ENCODE measurements at places on chromosomes 5 and 9. TPM values are rescaled to one million over a fixed set of nuclear protein-coding genes. Genes with fewer than 3 reads are reported as not detected.

DNA sequence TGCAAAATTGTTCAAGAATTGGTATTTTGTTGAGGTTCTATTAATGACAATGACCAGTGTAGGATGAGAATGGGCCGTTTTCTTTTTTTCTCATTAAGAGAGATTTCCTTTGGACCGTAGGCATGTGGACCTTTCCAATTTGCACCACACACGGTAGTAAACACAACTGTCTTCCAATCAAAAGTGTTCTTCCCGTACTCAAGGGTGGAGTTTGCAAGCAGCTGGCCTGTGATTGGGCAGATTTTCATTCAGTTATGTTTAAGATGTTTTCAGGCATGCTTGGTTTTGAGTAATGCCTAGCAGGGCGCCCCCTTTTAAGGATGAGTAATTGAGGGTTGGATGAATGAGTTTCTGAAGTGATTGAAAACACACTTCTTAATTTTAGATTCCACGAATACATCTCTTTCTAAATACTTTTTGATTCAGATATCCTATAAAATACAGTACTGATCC, 2.5 kb downstream of the KDM3B start:
- peaks cover 9% of the 10 kb centered on the region for H3K36me3 ChIP-seq
- no peaks in the 10 kb centered on the region for H3K27me3 ChIP-seq
- peaks cover 9% of the 10 kb centered on the region for H3K4me1 ChIP-seq
- DNase-seq, result peak; percentile 13
- H3K4me3 ChIP-seq, result peak overlapping the region; percentile 93

DNA sequence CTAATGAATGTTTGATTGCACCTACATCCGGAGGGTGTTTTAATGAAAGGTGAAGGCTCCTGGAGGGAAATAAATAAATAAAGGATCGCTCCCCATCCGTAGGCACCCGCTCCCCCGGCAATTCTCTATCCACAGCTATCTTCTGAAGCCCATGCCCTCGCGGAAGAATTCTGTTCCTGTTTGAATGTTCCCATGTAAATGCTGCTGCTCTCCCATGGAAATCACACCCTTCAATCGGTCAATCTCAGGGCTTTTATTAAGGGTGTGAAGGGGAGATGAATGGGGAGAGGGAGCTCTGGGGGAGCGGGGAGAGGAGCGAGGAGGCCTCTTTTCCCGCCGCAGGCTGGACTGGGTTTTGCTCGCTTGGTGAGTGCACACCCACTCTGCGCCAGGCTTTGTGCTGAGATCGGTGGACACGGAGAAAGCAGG, 21.1 kb upstream of the ARAP3 start:
- no peak overlapping the region for H3K27ac ChIP-seq
- no peaks in the 10 kb centered on the region for H3K36me3 ChIP-seq
- peaks cover 17% of the 10 kb centered on the region for H3K4me1 ChIP-seq
- peak overlapping the region; percentile 81 for H3K4me3 ChIP-seq

- DNase-seq, result peak; percentile 72
- no peaks in the 10 kb centered on the region for H3K36me3 ChIP-seq
- H3K27me3 ChIP-seq, result no peaks in the 10 kb centered on the region
- H3K4me1 ChIP-seq, result peaks cover 8% of the 10 kb centered on the region
- no peak overlapping the region for H3K4me3 ChIP-seq
- no peak overlapping the region for H3K27ac ChIP-seq
Measured at GRCh38 chr9:15606643-15607472, 54.0 kb downstream of the CCDC171 start.

GRCh38 chr9:122672481-122672880, 2.4 kb upstream of the OR1L3 start:
- no peak for DNase-seq
- no peak overlapping the region for H3K27ac ChIP-seq
- H3K36me3 ChIP-seq, result no peaks in the 10 kb centered on the region
- H3K4me1 ChIP-seq, result no peaks in the 10 kb centered on the region

The PCDHA1 gene
- not detected for total RNA-seq

Data from PC-3 (cell line).